Left colon (tissue), 2 donors: ENCODE measurements at places on chromosomes 11 and 22. TPM values are rescaled to one million over a fixed set of nuclear protein-coding genes. Genes with fewer than 3 reads are reported as not detected.
A peak's percentile ranks its signal among the peaks of the same experiment; 100 is the strongest.

The MAML2 gene
- total RNA-seq = 16.3 TPM

The TRIM29 gene
- 8.6 TPM for total RNA-seq

The NOX4 gene
- 0.46 TPM for total RNA-seq

DNA sequence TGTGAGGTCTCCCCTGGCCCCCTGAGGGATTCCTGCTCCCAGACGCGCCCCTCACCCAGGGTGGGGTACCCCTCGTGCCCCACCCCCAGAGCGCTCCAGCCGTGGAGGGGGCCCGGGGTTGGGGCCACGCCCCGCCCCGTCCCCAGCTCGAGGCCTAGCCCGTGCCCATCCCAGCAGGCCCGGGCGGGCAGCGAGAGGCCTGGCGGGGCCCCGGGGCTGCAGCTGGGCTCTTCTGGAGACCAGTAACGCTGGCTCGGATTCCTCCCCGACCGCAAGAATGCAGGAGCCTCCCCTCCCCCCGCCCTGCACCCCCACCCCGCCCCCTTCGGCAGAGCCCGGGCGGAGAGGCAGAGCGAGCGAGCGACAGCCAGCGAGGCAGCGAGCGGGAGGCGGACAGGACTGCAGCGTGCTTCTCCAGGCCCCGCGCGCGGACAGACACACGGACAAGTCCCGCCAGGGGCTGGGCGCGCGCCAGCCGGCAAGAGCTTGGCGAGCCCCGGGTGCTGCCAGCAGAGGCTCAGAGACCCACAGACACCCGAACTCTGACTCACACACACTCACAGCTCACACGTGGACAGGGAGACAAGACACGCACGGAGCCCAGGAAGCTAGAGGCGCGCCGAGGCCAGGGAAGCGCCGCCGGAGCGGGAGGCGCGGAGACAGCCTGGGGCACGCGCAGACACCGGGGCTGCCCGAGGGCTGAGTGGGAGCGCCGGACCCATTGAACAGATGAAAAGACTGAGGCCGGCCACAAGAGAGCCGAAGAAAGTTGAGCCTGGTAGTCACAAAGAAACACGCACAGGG is 15.2 kb downstream of the BCL9L start:
- peak; percentile 66 for DNase-seq

GRCh38 chr11:70885281-70886231 is 366.8 kb downstream of the SHANK2 start:
- DNase-seq = peak; percentile 24

DNA sequence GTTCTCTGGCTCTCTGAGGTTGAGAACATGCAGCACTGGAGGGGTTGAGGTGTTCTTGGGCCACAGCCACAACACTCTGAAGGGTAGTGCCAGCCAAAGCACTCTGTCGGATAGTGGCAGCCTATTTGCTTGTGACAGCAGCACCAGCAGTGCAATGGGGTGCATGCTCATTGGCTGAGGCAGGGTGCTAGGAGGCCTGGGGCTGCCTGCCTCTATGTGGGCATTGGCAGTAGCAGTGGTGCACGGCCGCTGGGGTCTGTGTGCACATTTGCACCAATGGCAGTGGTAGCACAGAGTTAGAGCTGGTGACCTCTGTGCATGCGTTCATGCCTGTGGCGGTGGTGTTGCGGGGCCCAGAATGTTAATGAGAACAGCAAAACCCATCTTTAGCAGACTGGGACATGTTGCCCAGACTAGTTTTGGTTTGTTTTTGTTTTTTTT is 25.4 kb downstream of the PI4KA start:
- no peak for DNase-seq
